ENCODE measurements at places on chromosomes 3 and 15.

GRCh38 chr15:77201665-77202064 lies 130.8 kb upstream of the TSPAN3 start:
- no peak for DNase-seq

DNA sequence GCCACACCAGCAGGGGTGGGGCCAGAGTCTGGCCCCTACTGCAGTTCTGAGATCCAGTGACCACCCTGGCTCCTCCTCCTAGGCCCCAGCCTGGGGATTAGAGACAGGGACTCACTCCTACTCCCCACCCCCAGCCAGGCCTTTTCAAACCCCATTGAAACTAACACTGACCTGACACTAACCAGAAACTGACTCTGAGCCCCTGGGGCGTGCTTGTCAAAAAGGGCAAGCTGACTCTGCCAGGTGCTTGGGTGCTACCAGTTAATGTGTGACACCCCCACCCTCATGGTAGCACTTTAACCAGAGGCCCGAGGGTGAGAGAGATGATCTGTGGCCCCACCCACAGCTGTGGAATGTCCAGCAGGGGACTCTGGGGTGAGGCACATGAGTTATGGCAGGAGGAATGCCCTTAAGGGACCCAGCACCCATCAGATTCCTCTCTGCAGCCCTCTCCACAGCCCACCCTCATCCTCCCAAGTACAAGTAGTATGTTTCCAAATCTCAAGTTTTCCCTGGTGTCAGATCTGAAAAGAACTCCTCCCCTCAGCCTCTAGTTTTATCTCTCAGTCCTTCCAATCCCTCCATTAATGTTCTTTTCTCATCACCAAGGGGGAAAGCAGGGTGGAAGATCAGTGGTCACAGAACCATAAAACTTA lies 1.4 kb downstream of the PTH1R start:
- DNase-seq: peak; percentile 71

DNA sequence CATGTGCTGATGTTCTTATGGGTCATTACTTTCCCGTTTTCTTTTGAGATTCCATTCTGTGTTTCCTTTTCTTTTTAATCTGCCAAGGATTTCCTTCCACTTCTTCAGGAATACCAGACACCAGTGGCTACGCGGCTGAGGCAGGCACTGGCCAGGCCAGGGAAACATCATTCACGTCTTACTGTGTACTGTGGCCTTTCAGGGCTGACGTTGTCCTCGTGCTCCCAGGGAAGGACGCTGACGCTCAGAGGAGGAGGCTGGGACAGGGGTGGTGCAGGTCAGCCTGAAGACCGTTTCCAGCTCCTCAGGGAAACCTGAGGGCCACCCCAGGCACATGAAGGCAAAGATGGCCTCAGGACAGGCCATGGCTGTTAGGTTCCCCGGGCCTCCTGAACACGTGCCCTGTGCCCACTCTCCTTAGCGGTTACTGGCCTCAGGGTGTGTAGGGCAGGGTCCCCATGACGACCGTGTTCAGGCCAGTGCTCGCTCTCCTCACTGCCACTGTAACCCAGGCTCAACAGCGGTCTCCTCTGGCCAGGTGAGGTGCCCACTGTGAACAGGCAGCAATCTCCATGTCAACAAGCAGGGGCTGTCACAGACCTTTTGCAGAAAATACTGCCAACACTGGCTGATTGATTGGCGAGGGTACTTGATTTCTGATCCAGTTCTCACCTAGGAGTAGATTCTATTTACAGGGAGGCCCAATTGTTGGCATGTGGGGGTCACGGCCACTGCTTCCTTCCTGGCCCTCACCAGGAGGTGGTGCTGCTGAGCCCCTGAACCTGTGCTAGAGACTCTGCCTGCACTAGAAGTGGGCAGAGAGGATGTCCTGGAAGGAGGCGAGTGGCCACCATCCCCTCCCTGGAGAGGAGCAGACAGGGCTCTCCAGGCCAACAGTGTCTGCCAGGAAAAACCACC lies 169.5 kb downstream of the ATP10A start:
- DNase-seq: peak; percentile 52

DNA sequence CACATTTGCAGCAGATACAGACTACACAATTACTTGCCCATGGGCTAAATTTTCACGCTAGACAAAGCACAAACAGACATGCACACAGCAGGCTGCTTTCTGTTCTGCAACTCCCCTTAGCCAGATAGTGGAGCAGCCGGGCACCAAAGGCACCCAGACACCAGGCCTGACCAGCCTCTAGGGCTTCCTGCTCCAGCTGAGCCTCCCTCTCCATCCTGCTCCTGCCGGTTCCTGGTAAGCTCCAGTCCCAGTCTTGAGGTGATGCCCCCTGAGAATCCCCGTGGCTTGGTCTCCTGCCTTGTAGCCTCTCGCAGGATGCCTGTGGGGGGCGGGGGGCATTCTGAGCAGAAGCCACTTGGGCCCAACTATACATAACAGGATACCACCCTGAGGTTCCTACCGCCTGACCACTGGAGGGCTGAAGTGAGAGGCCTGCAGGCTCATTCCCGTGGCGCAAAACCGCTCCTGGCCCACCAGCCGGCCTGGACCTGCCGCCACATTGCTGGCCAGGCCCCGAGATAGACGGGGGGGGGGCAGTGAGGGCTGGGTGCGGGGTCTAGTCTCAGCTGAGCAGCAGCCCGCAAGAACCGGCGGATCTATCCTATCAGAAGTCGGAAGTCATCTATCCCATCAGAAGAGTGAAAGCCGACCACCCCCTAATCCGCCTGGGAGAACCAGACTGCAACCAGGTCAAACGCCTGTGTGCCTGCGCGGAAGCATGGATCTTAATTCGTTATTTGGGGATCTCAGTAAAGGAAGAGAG lies 3.9 kb downstream of the FOXL2 start:
- no peak for DNase-seq

- DNase-seq: peak; percentile 12
Measured at GRCh38 chr3:61448378-61448777, 113.0 kb upstream of the PTPRG start.

GRCh38 chr3:141391298-141391990 lies 23.1 kb downstream of the ZBTB38 start:
- peak; percentile 30 for DNase-seq

- DNase-seq: peak; percentile 59
Measured at GRCh38 chr3:109336291-109336861, 970 bp downstream of the DPPA4 start.
